Tongue (tissue), 3 donors: ENCODE measurements at places on chromosomes 12 and 14.

- no peak for DNase-seq
Observed at GRCh38 chr12:11007608-11008007, 9.5 kb upstream of the TAS2R20 start.

- DNase-seq, result peak; percentile 56
Observed at GRCh38 chr14:85463512-85463911, 66.4 kb upstream of the FLRT2 start.

DNA sequence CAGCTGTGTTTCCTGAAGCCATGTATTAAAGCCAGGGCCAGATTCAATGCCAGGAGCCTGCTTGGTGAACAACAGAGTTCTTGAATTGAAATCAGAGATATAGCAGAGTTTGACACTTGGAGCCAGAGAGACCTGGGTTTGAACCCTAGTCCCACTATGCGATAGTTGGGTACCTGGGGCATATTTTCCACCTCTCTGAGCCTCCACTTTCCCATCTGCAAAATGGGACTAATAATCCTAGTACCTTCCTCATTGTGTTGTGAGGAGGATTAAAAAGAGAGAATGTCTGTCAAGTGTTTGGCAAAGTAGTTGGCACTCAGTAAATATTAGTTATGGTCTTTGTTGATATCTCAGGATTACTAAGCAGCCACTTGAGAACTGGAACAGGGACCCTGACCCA lies 6.0 kb upstream of the HRK start:
- peak; percentile 64 for DNase-seq

- DNase-seq, result peak; percentile 39
Observed at GRCh38 chr12:4168036-4168435, 105.5 kb upstream of the CCND2 start.

- no peak for DNase-seq
Observed at GRCh38 chr14:96051642-96052540, 12.7 kb downstream of the C14orf132 start.

DNA sequence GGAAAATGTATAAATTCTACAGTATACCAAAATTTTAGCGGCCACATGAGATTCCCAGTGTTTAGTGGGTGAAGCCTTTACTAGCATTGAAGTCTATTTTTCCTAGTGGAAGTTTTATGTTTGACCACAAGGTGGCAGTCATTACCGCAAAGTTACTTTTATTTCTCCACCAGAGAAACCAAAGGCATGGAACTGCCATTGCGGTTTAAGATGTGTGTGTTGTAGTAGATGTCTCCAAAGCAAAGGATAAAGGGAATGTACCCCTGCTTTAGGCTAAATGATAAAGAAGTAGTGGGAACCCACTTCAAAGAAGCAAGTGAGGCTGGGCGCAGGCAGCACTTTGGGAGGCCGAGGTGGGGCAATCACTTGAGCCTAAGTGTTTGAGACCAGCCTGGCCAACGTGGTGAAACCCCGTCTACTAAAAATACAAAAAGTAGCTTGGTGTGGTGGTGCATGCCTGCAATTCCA lies 140.5 kb downstream of the PRKCH start:
- peak; percentile 90 for DNase-seq

- DNase-seq, result no peak
Observed at GRCh38 chr12:124661341-124661740, 93.9 kb upstream of the NCOR2 start.

DNA sequence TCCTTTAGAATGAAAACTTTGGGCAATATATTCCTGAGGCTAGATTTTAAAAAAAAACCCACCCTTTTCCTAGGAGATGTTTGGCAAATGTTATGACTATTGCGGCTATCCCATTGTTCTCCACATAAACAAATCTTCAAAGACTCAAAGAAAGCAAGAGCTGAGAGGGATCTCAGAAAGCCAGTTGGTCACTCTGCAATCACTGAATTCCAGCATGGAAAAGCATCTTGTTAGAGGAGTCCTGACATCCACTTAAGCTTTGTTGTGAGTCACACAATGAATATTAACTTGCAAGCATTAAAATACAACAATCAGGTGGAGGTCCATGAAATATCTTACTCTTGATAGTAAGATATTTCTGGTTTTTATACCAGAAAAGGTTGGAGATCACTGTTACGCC lies 11.0 kb upstream of the PTPRB start:
- no peak for DNase-seq

- DNase-seq, result no peak
Observed at GRCh38 chr12:109293106-109293505, 16.0 kb downstream of the FOXN4 start.

- no peak for DNase-seq
Observed at GRCh38 chr14:25308244-25308643, 258.3 kb upstream of the STXBP6 start.

- DNase-seq, result peak; percentile 51
Observed at GRCh38 chr12:53345486-53346188, 9.5 kb upstream of the SP7 start.

GRCh38 chr12:123952037-123952436 lies 20.6 kb downstream of the CCDC92 start:
- DNase-seq, result no peak

DNA sequence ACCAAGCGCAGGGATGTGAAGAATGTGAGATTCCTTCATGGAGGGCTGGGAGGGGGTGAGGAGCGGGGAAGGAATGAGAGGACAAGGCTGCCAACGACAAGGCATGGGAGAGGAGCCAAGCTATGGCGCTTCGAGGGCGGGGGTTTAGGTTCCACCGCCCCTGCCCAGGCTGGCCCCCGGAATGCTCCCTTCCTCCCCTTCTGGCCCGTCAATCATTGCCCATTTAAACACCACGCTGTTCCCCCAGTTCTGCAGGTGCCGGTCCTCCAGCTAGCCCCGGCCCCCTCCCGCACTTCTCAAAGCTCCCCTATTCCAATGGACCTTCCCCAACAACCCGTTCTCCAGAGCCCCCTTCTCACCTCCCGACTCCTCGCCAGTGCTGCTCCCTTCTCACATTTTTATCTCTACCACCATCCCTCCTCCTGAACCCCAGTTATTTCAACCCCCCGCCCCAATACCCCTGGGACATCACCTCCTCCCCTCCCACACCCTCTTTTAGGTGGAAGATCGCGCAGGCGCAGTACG lies 428 bp downstream of the RNF41 start:
- DNase-seq, result peak; percentile 87

DNA sequence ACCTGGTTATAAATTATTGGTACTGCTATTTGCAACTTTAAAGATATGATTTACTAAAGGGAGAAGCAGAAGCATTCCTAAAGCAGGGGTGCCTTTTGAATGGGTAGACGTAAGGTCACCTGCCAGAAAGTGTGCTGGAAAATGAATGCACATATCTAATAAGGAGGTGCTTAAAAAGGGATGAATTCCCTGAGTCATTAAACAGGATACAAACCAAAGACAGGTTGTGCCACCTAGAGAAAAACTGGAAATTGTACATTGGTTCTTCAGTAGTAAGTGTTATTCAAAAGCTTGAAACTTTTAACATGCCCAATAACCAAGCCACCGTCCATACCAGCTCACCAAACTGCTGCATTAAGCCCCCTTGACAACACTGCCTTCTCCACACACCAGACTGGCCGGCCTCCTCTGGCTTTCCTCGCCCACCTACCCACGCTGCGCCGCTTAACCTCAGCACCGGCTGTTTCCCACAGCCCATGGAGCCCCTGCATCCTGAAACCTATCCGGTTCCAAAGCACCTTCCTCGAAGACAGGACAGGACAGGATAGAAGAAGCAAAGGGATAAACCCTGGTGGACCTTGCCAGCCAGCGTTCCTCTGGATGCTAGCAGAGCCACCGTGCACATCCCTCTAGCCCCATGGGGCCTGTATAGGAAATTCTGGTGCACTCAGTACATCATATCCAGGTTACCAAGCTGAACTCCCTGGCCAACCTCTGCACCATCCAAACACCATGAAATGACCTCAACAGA lies 201.5 kb upstream of the CAND1 start:
- DNase-seq, result peak; percentile 3

- DNase-seq, result peak; percentile 30
Observed at GRCh38 chr14:75334549-75335051, 56.0 kb downstream of the FOS start.

DNA sequence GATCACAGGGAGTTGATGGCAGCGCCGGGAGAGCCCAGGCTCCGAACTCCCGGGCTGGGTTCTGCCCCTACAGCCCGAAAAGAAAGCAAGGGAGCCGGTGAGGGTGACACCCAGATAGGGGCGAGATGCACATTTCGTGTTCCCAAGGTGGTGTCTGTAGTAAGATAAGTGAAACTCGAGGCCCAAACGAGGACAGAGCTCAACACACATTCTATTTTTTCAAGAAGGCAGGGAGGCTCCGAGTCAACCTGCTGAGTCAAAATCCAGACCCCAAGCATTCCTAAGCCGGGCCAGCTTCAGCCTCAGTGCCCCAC lies 24.2 kb upstream of the YY1 start:
- DNase-seq, result no peak

DNA sequence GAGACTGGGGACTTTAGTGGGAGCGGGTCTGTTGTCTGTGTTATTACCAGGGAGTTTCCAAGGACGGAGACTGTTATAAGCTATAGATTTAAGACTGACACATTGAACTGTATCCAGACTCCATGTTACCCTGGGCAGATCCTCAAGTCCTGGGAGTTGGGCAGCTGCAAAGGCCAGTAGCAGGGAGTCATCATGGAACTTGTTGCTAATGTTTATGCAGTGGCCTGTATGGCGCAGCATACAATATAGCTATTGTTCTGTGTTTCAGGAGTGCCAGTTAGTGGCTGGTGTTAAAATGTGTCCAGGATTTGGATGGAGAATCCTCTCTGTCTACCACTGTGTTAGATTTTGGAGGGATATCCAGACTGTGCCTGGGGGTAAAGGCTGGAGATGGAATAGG lies 31.7 kb downstream of the SMOC1 start:
- DNase-seq, result peak; percentile 65

DNA sequence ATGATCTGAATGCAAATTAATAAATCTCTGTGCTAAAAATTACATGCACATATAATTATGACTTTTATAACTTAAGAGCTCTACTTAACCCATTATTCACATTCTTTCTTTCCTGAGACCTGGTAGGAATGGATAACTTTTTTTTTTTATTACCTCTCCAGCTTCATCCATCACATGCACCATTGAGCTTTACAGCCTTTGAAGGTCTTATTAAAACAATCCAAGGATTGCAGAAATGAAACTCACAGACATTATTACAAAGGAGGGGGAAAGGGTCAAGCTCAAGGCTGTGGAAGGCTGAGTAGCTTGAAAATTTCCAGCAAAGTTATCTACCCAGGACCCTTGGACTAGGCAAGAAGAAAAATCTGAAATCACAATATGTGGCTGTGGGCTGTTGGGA lies 202.5 kb upstream of the GRIP1 start:
- DNase-seq, result no peak

DNA sequence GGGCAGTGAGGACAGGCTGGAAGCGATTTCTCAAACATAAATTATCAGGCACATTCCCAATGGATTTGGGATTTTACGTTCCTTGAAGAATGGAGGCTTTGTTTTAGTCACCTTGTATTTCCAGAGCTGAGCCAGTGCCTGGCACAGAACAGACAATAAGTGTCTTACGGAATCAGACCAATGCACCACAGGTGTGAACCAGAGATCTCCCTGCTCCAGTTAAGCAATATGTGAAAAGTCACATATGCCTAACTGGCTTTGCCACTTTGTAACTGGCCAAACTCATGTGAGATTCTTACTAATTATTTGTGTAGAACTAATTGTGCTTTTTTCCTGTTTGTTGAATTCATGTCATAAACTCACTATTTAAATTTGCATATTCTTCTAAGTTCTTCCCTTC lies 130.4 kb downstream of the KCNH5 start:
- DNase-seq, result no peak

- DNase-seq, result peak; percentile 14
Observed at GRCh38 chr14:71049435-71050133, 142.3 kb downstream of the PCNX1 start.

- peak; percentile 81 for DNase-seq
Observed at GRCh38 chr12:108668063-108668462, 34.4 kb upstream of the SELPLG start.

- DNase-seq, result no peak
Observed at GRCh38 chr12:28958553-28959195, 190.4 kb upstream of the FAR2 start.

DNA sequence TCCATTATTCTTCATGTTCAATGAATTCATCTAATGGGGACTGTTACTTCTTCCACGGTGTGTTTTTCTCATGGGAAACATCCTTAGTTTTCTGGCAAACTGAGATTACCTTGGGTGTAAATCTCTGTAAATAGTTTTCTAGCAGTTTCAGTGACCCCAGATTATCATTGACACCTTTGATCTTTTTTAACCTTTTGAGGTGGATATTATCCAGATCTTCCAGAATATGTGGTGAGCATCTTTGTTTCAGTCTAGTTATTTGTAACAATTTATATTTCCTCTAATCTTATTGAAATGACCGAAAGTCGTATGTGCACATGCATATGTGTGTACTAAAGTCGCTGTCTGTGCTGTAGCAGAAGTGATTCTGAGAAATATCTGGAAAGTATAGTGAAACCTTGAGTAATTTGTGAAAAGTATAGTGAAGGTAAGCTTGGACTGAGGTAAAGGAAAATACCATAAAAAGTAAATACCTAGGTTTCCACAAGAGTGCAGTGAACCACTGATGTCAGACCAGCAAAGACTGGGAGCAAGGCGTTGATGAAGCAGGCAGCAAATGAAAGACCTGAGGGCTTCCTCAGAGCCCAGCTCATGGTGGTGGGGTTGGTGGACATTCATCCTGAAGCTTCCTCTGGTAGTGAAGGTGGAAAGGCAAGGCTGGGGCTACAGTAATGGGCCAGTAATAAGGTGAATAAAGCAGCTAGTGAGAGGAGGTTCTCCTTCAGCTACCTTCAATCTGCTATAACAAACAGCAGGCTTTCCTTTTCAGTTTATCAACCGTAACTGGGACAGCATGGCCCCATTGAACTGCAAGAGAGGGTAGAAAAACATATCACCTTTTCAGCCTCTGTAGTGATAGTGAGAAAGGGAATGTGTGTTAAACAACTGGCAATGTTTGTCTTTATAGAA lies 480.2 kb upstream of the FBXO33 start:
- DNase-seq, result no peak
